IPS DF 6.9 (cell line): ENCODE measurements at places on chromosomes 1 and 21.

DNA sequence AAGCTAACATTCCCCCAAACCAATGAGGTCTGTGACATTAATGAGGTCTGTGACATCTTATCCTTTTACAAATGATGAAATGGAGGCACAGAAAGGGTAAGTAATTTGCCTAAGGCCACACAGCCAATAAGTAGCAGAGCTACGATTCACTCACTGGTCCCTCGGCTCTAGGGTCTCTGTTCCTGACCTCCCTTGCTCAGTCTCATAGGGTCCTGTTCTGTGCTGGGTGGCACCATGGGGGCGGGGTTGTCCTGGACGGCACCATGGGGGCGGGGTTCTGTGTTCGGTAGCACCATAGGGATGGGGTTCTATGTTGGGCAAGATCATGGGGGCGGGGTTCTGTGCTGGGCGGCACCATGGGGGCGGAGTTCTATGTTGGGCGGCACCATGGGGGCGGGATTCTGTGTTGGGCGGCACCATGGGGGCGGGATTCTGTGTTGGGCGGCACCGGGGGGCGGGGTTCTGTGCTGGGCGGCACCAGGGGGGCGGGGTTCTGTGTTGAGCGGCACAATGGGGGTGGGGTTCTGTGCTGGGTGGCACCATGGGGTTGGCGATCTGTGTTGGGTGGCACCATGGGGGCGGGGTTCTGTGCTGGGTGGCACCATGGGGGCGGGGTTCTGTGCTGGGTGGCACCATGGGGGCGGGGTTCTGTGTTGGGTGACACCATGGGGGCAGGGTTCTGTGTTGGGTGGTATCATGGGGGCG, 55.6 kb downstream of the CLSTN1 start:
- no peaks in the 10 kb centered on the region for H3K27me3 ChIP-seq
- DNase-seq = no peak
- H3K27ac ChIP-seq = no peak overlapping the region
- no peak overlapping the region for H3K4me3 ChIP-seq
- H3K4me1 ChIP-seq = peaks cover 2% of the 10 kb centered on the region; the same call in 1 of the 2 replicates

- H3K4me1 ChIP-seq = no peaks in the 10 kb centered on the region
- DNase-seq = no peak
- H3K27me3 ChIP-seq = peaks cover 11% of the 10 kb centered on the region; the same call in 1 of the 2 replicates
- no peak overlapping the region for H3K27ac ChIP-seq
These were observed 75.5 kb downstream of the CAMK2N1 start for GRCh38 chr1:20410503-20410902.

DNA sequence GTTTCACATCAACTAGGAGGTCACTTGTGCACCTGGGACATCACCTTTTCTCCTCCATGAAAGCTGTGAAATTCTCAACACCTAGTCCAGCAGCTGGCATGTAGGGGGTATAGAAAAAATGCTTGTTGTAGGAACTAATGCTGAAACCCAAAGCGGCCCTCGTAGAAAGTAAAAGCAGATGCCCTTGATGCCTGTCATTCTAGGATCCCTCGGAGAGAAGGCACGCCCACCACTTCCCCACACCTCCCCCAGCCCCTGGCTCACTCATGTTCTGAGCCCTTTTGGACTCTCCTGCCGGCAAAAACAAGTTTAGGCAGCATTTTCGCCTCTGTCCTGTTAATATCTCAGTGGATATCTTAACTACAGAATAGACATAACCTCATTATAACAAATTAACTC, 36.5 kb downstream of the RIPK4 start:
- peaks cover 2% of the 10 kb centered on the region; the same call in 1 of the 2 replicates for H3K27me3 ChIP-seq
- H3K27ac ChIP-seq = no peak overlapping the region
- no peaks in the 10 kb centered on the region for H3K4me1 ChIP-seq
- no peak for DNase-seq

GRCh38 chr1:228308628-228309325, 97.9 kb downstream of the TRIM11 start:
- H3K36me3 ChIP-seq = no peaks in the 10 kb centered on the region
- H3K4me1 ChIP-seq = no peaks in the 10 kb centered on the region
- no peaks in the 10 kb centered on the region for H3K27me3 ChIP-seq
- H3K27ac ChIP-seq = no peak overlapping the region
- H3K4me3 ChIP-seq = no peak overlapping the region

DNA sequence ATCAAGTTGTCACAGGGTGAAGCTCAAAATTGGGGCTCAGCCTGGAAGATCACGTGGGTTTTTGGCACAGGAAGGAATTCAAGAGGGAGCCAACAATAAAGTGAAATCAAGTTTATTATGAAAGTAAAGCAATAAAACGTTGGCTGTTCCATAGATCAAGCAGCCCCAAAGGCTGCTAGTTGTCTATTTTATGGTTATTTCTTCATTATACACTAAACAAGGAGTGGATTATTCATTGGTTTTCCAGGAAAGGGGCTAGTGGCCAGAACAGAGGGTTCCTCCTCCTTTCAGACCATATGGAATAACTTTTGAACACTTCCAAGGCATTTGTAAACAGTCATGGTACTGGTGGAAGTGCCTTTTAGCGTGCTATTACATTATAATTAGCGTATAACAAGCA, 723.5 kb upstream of the ADAMTS5 start:
- H3K4me1 ChIP-seq = no peaks in the 10 kb centered on the region
- no peaks in the 10 kb centered on the region for H3K27me3 ChIP-seq
- no peaks in the 10 kb centered on the region for H3K36me3 ChIP-seq
- no peak overlapping the region for H3K27ac ChIP-seq
- no peak overlapping the region for H3K4me3 ChIP-seq

DNA sequence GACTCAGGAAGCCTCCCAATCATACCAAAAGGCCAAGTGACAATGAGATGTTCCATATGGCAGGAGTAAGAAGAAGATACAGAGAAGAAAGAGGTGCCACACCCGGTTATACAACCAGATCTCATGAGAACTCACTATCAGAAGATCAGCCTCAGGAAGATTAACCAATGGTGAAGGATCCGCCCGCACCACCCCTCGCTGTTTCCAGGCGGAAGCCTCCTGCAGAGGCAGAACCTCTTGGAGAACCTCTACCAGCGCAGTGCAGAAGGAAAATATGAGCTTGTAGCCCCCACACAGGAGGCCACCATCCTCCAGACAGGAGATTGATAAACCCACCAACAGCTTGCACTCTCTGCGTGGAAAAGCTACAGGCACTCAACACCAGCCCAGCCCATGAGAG, 245.1 kb downstream of the POTED start:
- no peak for DNase-seq
- H3K36me3 ChIP-seq = no peaks in the 10 kb centered on the region
- H3K4me1 ChIP-seq = no peaks in the 10 kb centered on the region
- no peak overlapping the region for H3K27ac ChIP-seq
- H3K4me3 ChIP-seq = no peak overlapping the region

DNA sequence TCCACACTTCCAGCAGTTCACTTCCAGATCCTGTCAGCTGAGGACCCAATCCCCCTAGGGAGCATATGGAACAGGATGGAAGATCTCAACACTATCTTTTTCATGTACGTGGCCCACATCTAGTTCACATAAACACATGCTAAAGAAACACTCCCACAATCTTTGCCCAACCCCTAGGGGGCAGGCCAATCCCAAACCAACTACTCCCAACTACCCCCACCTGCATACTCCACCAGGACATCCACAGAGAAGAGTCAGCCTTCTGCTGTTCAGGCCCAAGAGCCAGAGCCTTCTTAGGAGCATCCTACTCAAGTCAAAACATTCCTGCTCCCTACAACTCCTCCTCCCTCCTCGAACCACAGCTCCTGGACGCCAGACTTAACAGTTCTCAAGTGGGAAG, 5.6 kb upstream of the SLC5A9 start:
- H3K36me3 ChIP-seq = no peaks in the 10 kb centered on the region
- H3K27ac ChIP-seq = no peak overlapping the region
- H3K27me3 ChIP-seq = no peaks in the 10 kb centered on the region
- no peak for DNase-seq
- no peak overlapping the region for H3K4me3 ChIP-seq

DNA sequence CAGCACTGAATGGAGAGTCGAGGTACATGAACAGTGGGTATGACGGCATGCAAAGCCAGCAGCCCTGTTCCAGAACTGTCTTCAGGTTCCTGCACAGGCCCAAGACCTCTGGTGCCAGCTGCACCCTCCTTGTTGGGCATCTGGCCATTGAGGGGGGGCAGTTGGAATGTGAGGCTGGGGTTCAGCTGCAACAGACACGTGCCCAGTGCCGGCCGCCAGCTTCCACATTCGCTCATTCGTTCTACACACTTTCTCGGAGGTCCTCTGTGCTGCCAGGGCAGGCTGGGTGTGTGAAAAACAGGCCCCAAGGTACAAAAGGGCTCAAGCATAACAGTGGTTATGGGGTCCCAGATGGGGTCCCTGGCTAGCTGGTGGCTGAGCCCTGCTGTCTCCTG, 37.9 kb upstream of the SLC19A1 start:
- no peak overlapping the region for H3K27ac ChIP-seq
- no peaks in the 10 kb centered on the region for H3K27me3 ChIP-seq
- no peak for DNase-seq
- H3K36me3 ChIP-seq = no peaks in the 10 kb centered on the region
- H3K4me1 ChIP-seq = no peaks in the 10 kb centered on the region

DNA sequence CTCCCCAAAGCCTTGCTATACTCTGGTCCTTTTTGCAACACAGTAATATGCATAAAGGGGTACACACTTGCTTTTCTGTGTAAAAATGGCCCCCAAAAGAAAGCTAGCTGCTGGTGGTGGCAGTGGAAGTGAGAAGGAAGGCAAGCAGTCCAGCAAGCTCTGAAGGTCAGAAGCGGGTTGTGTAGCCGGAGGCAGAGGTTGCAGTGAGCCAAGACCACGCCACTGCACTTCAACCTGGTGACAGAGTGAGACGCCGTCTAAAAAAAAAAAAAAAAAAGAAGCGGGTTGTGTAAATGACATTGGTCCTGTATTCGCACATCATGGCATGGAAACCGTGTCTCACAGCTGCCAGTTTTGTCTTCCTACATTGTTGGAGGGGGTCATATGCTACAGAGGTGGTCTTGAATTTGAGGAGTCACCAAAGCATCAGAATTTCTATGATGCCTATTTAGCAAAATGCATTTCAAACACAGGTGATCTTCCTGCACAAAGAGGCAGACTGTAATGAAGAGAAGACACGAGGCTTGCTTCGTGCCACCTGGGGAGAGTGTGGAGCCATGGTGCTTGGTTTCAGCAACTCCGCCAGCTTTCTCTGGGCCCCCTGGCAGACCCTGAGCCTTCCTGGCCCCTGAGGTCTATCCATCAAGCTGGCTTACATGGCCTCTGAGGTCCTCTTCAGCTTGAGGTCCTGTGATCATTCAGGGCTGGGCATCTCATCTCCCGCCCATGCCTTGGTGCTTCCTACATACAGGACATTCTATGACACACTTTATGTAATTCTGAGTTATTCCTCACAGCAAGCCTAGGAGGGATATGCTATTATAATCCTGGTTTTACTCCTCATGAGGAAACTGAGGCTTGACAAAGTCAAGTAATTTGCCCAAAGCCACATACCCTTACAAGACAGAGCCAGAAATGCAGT, 71.0 kb downstream of the TOMM20 start:
- H3K4me3 ChIP-seq = no peak overlapping the region
- H3K4me1 ChIP-seq = peaks cover 4% of the 10 kb centered on the region
- H3K36me3 ChIP-seq = no peaks in the 10 kb centered on the region
- H3K27me3 ChIP-seq = no peaks in the 10 kb centered on the region
- H3K27ac ChIP-seq = no peak overlapping the region

DNA sequence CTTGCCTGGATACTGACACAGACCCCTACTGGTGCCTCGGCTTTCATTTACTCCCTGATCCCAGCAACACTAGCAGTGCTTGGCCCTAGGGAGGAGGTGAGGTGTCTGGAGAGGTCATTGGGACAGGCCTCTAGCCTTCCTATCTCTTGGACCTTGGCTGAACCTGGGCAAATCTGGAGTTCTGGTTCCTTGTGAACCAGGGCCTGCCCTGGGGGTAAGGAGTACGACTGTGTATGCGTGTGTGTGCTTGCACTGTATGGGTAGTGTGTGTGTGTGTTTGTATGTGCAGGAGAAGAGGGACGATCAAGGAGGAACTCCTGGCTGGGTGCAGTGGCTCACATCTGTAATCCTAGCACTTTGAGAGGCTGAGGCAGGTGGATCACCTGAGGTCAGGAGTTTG, 252.7 kb upstream of the CSF3R start:
- H3K4me3 ChIP-seq = no peak overlapping the region
- H3K4me1 ChIP-seq = peaks cover 4% of the 10 kb centered on the region
- no peaks in the 10 kb centered on the region for H3K36me3 ChIP-seq
- no peak overlapping the region for H3K27ac ChIP-seq
- no peaks in the 10 kb centered on the region for H3K27me3 ChIP-seq
- no peak for DNase-seq

GRCh38 chr1:156926175-156926574, 5.7 kb downstream of the LRRC71 start:
- H3K27me3 ChIP-seq = peaks cover 65% of the 10 kb centered on the region
- no peak for DNase-seq
- H3K4me1 ChIP-seq = peaks cover 4% of the 10 kb centered on the region
- H3K4me3 ChIP-seq = no peak overlapping the region

DNA sequence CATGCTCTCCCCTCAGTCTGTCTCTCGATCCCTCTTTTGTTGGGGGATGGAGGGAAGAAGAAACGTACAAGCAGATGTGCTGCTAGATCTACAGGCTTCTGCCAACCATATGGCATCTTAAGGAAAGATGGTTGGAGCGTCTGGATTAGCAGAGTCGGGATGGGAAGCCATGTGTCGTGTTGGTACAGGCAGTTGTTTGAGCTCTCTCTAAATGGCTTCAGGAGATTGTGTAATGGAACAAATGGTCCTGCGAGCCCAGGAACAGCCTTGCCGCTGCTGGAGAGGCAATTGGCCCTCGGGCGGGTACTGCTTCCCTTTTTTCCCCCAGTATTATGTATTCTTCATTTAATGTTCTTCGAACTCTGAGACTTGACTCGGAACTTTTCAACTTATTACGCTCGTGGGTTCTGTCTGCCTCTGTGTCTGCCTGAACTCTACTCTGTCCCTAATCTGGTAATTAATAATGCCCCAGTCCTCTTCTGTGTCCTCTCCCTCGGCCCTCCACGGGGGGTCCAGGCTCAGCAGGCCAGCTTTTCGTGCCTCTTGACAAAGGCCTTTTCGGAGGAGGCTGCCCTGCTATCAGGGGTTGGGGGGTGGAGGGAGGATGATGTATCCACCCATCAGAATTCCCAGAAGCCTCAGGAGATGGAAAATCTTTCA, 215.3 kb downstream of the SDCCAG8 start:
- no peak for DNase-seq
- no peak overlapping the region for H3K27ac ChIP-seq
- peaks cover 6% of the 10 kb centered on the region for H3K4me1 ChIP-seq
- no peaks in the 10 kb centered on the region for H3K27me3 ChIP-seq

DNA sequence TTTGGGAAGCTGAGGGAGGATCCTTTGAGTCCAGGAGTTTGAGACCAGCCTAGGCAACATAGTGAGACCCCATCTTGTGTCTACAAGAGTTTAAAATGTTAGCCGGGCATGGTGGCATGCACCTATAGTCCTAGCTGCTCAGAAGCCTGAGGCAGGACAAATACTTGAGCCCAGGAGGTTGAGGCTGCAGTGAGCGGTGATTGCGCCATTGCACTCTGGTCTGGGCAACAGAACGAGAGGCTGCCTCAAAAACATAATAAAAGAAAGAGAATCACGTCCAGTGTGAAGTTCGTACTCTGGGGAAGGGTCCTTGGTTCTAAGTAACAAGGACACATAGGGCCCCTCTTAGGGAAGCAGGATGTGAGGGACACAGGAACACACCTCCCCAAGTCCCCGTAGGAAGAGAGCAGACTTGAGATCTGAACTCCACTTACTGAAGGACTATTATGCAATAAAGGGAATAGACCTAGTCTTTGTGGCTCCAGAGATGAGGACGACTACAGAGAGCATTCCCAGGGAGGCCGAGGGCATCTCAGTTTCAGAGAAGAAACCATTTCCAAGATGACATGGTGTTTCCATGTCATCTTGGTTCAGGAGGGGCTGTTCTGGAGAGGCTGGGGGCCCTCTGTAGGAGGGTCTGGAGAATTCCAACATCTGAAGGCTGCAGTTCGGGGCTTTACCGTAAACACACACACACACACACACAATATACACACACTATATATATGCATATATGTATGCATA, 10.8 kb upstream of the ENO1 start:
- H3K36me3 ChIP-seq = no peaks in the 10 kb centered on the region
- H3K27me3 ChIP-seq = no peaks in the 10 kb centered on the region
- no peaks in the 10 kb centered on the region for H3K4me1 ChIP-seq
- no peak overlapping the region for H3K4me3 ChIP-seq
- DNase-seq = no peak
